ENCODE measurements at places on chromosomes 11 and 22.

- DNase-seq = no peak
Observed at GRCh38 chr22:32648486-32648885, 153.0 kb upstream of the TIMP3 start.

DNA sequence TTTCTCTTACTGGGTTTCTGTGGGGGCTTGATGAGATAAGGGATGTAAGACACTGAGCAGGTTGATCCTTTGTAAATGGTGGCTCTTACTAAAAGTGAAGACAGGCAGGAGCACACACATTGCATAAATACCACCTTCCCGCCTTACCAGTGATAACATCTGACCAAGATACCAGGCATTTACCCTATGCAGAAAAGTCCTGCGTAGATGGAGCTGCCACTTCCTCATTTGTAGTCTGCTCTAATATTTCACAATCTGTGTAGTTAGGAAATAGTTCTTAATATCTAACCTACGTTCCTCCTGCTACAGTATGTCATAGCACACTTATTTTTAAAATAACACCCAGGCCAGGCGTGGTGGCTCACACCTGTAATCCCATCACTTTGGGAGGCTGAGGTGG, 23.9 kb upstream of the SWAP70 start:
- DNase-seq = no peak

- no peak for DNase-seq
Observed at GRCh38 chr11:3205261-3206155, 13.1 kb downstream of the MRGPRG start.

- no peak for DNase-seq
Observed at GRCh38 chr11:3003396-3004231, 11.5 kb upstream of the NAP1L4 start.

- no peak for DNase-seq
Observed at GRCh38 chr11:71342951-71343827, 90.8 kb upstream of the SHANK2 start.
